LHCN-M2 (cell line): ENCODE measurements at places on chromosomes 3 and 15.

DNA sequence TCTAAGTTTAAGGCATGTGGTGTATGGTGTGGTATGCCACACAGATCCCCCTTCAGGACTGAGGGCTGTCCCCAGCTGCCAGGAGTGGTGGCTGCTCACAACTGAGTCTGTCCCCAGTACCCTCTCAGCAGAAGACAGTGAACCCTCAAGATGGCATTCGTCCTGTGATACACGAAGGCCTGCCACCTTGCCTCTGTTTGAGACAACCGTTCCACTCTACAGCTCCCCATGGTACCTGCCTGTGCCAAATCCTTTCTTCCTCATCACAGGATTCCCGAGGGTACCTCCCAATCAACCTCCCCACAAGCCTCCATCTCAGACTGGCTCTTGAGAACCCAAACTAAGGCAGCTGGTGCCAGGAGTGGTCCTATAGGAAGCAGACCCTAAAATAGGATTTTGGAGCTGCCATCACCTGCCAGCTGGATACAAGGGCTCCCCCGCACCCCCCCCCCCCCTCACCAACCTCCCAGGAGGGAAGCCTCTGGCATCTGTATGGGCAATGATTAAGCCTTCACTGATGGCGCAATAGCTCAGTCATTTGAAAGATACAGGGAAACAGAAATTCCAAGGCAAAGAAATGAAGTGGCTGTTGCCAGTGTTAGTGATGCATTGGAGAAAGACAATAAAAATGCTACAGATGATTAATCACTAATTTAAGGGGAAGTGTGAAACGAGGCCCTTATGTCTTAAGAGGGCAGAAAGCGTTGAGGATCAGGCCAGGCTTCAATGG, 230.0 kb upstream of the LYSMD4 start:
- DNase-seq: peak; percentile 43

DNA sequence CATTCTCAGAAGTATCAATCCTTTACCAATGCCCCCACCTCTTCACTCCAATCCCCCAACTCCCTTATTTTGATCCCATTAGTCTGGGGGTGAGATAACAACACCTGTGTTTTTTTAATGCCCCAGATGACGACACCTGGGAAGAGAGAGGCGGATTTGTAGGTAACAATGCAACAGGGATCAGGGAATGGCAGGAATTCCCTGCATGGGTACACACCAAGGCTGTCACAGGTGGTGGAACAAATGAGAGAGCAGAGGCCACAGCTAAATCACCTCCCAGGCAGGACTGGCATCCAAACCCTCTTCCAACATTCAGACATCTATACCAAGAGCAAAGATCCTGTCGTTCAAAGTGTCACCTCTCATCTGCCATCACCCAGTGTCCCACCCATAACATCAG, 319.2 kb upstream of the TRIM42 start:
- DNase-seq: no peak

DNA sequence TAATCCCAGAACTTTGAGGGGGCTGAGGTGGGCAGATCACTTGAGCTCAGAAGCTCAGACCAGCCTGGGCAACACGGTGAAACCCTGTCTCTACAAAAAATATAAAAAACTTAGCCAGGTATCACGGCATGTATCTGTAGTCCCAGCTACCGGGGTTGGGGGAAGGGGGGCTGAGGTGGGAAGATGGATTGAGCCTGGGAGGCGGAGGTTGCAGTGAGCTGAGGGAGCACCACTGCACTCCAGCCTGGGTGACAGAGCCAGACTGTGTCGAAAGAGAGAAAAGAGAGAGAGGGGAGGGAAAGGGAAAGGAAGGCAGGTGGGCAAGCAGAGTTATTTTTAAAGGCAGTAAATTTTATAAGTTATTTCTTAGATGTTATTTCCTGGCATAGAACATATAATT, 368.1 kb downstream of the ULK4 start:
- no peak for DNase-seq

DNA sequence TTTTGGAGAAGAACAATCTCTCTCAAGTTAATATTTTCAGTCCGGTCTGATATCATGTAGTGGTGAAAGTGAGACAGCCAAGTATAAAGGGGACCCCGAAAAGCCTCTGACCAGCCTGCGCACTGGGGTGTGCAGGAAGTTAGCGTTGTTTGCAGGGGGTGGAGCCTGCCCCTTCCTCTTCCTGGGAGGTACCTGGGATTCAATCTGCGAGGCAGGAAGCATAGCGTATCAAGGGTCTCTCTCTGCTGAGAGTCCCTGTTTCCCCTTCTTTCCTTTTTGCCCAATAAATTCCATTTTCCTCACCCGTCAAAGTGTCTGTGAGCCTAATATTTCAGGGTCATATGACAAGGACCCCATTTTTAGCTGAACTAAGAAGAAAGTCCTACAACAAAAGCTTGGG, 44.8 kb upstream of the CBLB start:
- DNase-seq: no peak

- DNase-seq: no peak
Measured at GRCh38 chr3:13051581-13051980, 21.6 kb downstream of the IQSEC1 start.

DNA sequence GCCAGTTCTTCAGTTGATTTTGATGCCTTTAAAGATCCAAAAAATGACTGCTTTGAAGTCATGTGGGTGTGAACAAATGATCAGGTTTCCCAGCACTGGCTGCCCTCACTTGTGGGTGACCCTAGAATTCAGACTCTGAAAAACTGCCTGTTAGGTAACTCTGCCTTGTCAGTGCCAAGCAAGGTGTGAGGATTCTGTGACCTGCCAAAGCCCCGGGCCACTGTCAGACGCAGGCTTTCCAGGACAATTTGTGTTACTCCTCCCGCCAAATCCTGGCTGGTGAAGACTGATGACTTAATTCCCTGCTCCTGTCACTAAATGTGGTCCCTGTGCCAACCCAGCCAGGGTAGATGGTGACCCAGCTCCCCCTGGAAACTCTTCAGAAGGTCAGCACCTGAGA, 99.2 kb upstream of the PSMD6 start:
- no peak for DNase-seq

- DNase-seq: no peak
Measured at GRCh38 chr15:90062462-90062932, 39.8 kb downstream of the IDH2 start.

DNA sequence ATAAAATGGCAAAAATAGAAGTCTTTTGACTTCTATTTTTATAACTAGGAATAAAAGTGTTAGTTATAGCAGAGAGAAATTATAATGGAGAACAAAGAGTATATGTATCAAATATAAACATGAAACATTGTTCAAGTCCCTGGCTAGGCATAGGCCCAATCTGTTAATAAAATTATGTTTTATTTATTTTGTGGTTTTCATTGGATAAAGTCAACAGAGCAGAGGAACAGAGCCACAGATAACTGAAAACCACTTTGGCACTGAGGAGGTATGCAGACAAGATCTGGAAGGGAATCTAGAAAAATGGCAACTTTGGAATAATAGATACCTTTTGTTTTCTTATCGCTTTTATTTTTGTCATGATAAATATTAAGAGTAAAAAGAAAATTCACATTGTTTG, 50.4 kb upstream of the ICE2 start:
- DNase-seq: no peak

- no peak for DNase-seq
Measured at GRCh38 chr3:193711964-193712598, 119.1 kb downstream of the OPA1 start.

GRCh38 chr15:91135201-91136130, 35.4 kb downstream of the SV2B start:
- no peak for DNase-seq

- DNase-seq: no peak
Measured at GRCh38 chr3:177484206-177484605, 286.9 kb upstream of the TBL1XR1 start.

GRCh38 chr15:98755781-98756180, 107.4 kb downstream of the IGF1R start:
- no peak for DNase-seq

GRCh38 chr3:180619723-180620122, 17.8 kb downstream of the TTC14 start:
- peak; percentile 82 for DNase-seq

GRCh38 chr3:99674086-99674789, 35.8 kb downstream of the COL8A1 start:
- DNase-seq: peak; percentile 55
